Spleen (tissue), 13 donors: ENCODE measurements at places on chromosomes 4 and X. TPM values are rescaled to one million over a fixed set of nuclear protein-coding genes. Genes with fewer than 3 reads are reported as not detected.

Gene PGAM4
- total RNA-seq = not detected

Gene RGN
- 6.6 TPM for total RNA-seq

Gene RAB39B
- 8.3 TPM for total RNA-seq

Gene PHKA1
- total RNA-seq = 6.2 TPM

Gene CFAP99
- total RNA-seq = not detected

Gene CFI
- total RNA-seq = 79.4 TPM

Gene GATA1
- 5.5 TPM for total RNA-seq

Gene P2RY8
- 27.6 TPM for total RNA-seq

Gene TEX11
- 0.25 TPM for total RNA-seq

Gene NXT2
- 8.6 TPM for total RNA-seq

Gene OCRL
- 10.1 TPM for total RNA-seq

Gene ZNF157
- total RNA-seq = 0.49 TPM
